Cortex of kidney (tissue), 1 donor: ENCODE measurements at places on chromosomes 1 and 21.

DNA sequence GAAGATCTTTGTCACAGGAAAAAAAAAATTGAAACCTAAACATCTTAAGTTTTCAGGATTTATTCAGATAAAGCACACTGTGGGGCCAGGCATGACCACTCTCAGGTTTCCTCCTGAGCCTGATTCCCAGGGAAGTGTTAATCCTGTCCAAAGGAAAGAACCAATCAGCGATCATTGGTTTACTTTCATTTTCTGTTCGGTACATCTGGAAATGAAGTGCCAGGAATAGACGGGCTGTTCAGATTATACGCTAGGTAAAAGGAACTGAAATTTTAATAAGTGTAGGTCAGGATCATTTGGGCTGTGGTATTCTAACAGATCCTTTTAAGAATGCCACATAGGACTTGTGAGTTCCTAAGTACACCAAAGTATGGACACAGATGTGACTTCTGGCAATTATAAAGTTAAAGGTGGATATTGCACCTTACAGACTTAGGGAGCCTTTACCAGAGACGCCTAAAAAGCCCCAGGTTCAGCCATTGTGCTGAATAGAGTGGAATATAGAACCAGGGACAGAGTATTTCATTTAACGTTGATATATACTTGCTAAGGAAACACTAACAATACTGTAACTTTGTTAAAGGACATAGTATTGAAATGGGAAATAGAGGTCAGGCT, 9.3 kb upstream of the CACYBP start:
- DNase-seq, result no peak

GRCh38 chr1:100027212-100027611, 57.4 kb downstream of the SLC35A3 start:
- DNase-seq, result no peak

GRCh38 chr1:154624746-154625643, 17.0 kb upstream of the ADAR start:
- DNase-seq, result no peak

DNA sequence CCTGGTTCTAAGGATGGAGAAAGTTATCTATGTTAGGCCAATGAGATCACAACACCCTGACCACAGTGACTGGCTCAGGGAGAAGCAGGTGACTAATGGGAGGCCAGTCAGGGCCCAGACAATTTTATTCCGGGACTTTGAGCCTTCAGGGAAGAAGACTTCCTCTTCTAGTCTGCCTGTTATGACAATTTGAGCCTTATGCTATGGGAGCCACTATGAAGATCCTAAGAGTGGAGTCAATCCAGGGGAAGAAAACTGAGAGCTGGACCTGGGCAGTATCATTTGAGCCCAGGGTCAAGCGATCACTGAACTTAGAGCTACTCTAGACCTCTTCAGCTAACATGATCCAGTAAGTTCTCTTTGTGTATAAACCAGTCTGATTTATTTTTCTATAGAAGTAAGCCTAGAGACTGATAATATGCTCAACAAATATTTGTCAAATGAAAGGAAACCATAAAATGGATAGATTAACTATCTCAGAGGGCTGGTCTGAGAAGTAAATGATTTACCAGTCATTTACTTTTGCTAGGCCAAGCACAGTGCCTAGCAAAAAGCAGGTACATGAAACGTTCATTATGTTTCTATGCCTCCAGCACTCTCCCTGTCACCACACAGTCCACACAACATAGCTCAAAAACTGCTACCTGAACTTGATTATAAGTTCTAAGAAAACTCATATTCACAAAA, 4.2 kb upstream of the C1orf141 start:
- DNase-seq, result no peak

GRCh38 chr1:109198043-109198695, 15.5 kb upstream of the SARS1 start:
- DNase-seq, result no peak

- no peak for DNase-seq
Measured at GRCh38 chr1:89466307-89466930, 58.2 kb upstream of the LRRC8B start.
